ENCODE measurements at places on chromosomes 4 and X. TPM values are rescaled to one million over a fixed set of nuclear protein-coding genes. Genes with fewer than 3 reads are reported as not detected.
A peak's percentile ranks its signal among the peaks of the same experiment; 100 is the strongest.

GRCh38 chrX:154791939-154792338 is 13.3 kb downstream of the MPP1 start:
- DNase-seq = no peak

DNA sequence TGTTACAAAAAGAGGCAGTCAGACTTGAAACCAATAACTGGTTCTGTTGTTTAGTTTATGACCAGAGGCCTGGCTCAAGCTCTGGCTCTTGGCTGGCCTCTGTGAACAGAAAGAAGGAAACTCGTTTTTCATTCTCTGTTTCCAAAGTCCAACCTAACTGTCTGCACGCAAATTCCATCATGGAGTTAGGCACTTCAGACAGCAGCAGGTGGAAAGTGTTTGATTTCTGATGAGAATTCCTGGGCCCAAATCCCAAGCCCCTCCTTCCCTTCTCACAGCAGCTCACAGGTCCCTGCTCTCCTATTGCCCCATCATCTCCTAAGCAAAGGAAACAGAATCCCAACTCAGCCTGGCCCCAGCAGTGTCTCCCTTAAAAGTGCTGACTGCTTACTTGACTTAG is 42.8 kb upstream of the FGF16 start:
- DNase-seq = peak; percentile 62

GLRA2 gene
- polyA plus RNA-seq = not detected

DNA sequence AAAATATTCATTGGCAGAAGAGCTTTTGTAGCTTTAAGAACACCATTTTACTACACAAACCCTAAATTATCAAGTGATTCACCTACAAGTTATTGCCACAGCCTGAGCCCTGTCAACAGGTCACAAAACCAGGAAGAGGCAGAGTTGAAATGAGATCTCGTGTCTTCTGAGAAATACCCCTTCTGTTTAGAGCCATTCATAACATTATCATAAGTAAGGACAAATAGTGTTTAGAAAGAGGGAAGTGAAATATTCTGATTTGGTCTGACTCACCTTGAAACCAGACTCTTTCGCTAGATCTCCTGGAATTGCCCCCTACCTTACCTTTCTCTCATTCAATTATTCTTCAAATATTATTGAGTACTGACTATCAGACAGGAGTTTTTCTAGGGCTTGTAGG is 5.9 kb downstream of the ETDB start:
- no peak for DNase-seq

DNA sequence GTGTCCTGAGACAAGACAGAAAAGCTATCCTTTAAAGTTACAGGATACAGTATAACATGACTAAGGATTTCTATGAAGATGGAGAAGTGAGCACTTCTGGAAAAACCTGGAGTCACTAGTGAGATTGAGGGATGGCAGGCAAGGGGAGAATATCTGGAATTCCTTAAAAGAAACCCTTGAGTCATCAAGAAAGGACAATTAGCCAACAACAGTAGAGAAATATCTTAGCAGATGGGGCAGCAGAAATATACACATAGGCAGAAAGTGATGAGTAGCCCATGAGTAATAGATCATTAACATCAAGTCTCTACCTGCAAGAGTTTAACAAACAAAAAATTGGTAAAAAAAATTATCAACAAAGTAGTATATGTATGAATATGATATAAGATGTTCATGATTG is 858.8 kb upstream of the FRG1 start:
- DNase-seq = no peak

KCTD8 gene
- polyA plus RNA-seq = 0.50 TPM

TMEM150C gene
- polyA plus RNA-seq = 4.1 TPM

DNA sequence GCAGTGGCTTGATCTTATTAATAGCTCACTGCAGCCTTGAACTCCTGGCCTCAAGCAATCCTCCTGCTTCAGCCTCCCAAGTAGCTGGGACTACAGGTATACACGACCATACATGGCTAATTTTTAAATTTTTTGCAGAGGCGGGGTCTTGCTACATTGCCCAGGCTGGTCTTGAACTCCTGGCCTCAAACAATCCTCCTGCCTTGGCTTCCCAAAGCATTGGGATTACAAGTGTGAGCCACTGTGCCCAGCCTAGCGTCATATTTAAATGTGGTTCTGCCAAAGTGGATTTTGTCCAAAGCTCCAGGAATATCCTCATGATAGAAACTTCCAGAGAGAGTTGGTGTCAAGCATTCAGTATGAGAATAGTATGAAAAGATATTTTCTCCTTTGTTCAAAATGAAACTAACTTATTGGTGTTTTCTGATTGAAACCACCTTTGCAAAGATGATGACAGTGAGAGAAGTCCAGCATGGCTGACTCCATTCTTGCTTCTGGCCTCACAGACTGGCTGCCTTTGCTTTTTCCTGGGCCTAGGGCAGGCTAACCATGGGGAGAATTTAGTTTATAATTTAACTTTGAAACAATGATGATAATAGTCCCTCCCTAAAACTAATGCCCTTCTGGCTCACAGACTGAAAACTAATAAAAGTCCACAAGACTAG is 129.0 kb downstream of the C4orf51 start:
- no peak for DNase-seq

HEPH gene
- polyA plus RNA-seq = 20.5 TPM

DNA sequence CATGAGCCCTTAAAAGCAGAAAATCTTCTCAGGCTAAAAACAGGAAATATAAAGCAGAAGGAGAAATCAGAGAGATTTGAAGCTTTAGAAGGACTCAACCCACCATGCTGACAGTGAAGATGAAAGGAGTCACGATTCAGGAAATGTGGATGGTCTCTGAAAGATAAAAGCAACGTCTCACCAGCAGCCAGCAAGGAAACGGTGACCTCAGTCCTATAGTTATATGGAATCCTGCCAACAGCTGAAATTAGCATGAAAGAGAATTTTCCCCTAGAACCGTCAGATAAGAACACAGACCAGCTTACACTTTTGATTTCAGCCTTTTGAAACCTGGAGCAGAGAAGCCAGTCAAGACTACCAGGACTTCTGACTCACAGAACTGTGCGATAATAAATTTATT is 715.7 kb upstream of the HTR2C start:
- DNase-seq = no peak

- no peak for DNase-seq
These were observed 57.1 kb upstream of the HPGD start for GRCh38 chr4:174579421-174579820.

DNA sequence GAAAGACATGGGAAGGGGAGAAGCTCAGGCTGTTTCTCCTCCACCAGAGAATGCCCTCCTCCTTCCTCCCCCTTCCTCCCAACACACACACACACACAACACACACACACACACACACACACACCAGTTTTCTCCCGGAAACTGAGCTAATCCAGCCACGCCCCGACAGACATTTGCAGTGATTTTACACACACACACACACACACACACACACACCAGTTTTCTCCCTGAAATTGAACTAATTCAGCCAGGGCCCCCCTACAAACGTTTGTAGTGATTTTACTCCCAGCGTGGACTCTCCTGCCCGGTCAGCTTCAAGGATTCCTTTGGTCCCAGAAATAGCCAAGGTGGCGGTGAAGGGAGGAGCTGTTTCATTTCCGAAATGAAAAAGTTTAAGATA is 32.9 kb upstream of the STX18 start:
- peak; percentile 86 for DNase-seq

GRCh38 chr4:94365304-94365703 is 22.7 kb upstream of the HPGDS start:
- no peak for DNase-seq

DNA sequence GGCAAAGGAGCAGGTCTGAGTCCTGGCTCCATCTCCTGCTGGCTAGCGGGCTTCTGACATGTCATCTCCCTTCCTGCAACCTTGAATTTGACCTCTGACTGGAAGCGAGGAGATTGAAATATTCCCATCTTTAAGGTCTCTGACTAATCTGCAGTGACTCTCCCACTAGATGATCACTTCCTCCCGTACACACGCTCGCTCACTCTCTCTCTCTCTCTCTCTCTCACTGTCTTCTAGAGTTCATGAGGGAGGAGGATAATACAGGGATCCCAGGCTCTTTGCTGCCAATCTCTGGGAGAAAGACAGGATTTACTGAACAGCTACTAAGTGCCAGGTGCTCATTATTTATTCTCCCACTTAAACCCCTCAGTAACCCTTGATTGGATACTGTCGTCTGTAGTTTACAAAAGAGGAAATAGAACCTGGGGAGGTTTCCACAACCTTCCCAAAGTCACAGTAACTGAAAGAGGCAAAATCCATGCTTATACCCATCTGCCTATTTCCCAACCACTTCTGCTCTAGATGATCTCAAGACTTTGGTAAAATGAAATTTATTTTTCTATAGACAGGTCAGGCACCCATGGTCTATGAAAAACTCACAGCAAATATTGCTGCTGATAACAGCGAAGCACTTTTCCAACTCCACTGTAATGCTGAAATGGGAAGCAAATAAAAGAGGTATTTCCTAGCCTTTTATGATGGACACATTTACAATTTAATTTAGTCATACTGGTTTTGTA is 193.5 kb upstream of the C1QTNF7 start:
- DNase-seq = no peak

Data from muscle of arm (tissue), 14 donors.